ENCODE measurements at places on chromosomes 13 and 19.

DNA sequence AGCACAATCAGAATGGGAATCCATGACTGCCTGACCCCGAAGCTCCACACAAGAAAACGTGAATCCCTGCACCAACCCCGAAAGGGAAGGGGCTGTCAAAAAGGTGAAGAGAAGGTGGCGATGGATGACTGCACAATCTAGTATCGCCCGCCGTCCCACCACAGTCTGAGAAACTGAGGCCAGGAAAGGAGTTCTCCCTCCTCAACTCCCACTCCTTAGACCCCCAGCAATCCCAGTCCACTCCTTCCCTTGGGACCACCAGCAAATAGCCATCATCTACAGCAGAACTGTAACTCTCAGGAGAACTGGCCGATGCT lies 451 bp downstream of the NOSIP start:
- ATAC-seq: no peak

DNA sequence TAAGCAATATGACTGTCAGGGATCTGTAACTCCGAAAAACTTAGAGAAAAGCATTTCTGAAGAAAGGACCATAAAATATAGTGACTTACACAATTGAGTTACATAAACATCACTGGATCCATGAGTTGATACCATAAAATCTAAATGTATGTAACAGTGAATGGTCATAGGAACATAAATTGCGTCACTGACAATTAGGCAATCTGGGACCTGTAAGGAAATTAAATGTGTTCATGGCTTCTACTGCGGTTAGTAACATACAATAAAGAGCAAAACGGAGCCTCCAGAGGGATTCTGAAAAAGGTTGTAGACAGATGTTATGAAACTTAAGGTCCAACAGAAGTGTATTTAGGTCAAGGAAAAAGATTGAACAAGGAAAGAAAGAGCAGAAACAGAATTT lies 27.1 kb downstream of the POU4F1 start:
- ATAC-seq: no peak

DNA sequence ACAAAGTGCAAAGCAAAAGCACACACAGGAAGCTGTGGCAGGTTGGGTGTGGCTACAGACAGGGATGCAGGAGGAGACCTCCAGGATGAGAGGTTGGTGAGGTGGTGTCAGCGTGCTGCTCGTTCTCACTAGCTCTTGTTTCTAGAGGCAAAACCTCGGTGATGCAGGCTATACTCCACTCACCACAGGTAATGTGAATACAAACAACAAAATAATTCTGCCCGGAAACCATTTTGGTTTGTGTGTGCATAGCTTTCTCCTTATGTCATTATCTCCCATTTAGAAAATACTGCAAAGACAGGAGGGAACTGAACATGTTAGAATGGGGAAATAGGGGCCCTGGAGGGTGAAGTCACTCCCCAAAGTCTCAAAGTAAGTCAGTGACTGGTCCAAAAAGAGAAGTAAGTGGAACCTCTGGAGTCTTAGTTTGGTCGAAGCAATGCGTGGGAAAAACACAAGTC lies 9.4 kb downstream of the LCP1 start:
- ATAC-seq: no peak

GRCh38 chr19:14416817-14417231 lies 2.3 kb downstream of the DDX39A start:
- ATAC-seq: no peak

DNA sequence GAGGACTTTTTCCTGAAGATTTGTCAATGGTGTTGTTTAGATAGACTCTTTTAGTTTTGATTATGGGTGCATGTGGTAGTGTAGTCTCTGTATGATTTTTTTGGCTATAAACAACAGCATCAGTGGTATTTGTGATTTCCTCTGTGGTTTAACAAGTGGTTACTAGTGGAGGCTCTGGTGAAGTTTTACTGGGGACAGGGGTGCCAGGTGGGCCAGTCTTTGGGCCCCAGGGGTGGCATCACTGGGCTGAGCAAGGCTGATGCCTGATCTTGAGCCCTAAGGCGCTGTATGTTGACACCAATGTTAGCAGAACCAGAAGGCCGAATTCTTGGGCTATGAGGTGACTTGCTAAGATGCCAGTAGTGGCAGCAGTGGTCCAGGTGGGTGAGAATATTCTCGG lies 811.4 kb downstream of the DACH1 start:
- ATAC-seq: no peak

GRCh38 chr13:28239374-28239773 lies 101.0 kb downstream of the PAN3 start:
- peak; percentile 34 for ATAC-seq

All from gastroesophageal sphincter (tissue), 4 donors.